ENCODE measurements at places on chromosomes 2 and 18.
A peak's percentile ranks its signal among the peaks of the same experiment; 100 is the strongest.

DNA sequence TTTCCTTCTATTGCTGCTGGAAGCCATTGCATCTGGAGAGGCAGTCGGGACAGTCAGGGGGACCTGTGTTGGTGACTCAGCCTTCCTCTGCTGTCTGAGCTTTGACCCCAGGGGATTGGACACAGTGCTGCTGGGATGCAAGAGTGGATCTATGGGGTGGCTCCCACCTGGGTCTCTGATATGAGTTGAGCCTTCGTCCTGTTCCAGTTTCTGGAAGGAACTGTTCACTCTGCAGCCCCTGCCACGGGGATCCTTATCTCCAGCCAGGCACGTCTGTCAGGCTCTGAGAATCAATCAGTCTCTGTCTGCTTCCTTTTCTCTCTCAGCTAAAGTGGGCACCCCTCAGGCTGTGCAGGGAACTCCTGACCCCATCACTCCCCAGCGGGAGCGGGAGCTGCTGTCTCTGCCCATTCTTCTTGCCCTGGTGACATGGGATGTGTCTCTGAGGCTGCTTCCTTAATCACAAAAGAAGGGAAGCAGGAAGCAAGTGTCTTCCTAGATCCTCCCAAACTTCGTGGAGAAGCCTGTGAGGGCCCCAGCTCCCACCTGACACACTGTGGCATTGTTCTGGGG, 51.7 kb downstream of the ARHGAP28 start:
- DNase-seq: no peak

DNA sequence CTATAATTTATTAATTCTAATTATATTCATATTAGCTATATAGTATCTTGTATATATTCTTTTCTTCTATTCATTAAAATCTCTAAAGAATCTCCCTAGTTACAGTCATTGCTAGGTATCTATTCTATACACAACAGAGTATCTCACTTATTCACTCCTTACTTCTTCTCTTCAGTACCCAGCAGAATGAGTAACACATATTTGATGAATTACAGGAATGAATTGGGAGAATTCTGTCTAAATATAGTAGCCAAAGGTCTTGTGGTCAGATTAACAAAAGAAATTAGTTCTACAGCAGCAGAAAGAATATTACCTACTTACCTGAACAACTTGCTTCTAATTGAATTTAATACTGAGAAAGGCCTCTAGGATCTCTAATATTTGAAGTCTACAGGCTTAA, 758.0 kb upstream of the ZEB2 start:
- DNase-seq: no peak

DNA sequence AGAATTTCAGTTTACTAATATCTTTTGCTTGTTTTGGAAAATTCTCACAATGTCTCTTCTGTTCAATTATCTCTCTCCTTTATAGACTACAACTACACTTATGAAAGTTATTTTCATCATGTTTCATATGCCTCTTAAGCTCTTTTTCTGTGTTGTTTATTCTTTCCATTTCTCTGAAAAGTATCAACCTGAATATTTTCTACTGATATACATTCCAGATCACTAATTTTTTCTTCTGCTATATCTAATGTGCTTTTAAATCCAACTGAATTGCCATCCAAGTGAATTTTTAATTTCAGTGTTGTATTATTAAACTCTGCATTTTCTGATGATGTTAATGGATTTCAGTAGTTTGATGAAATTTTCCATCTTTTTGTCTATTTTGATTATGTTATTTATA, 301.3 kb downstream of the HRH4 start:
- no peak for DNase-seq

DNA sequence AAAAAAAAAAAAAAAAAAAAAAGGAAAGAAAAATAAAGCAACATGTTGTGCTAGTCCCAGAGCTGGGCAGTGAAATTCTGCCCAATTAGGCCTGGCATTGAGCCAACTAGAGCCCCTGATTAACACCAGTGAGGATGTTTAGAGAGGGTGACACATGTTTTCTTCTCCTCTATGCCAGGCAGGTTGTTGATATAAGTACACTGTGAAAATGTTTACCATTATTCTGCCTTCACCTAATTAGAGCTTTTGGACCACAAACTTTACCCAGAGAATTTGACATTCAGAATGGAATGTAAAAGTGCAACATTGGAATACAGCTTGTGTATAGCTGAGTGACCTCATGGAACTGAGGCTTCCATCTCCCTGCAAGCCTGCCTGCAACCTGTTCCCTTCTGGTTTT, 95.9 kb upstream of the MSH2 start:
- no peak for DNase-seq

DNA sequence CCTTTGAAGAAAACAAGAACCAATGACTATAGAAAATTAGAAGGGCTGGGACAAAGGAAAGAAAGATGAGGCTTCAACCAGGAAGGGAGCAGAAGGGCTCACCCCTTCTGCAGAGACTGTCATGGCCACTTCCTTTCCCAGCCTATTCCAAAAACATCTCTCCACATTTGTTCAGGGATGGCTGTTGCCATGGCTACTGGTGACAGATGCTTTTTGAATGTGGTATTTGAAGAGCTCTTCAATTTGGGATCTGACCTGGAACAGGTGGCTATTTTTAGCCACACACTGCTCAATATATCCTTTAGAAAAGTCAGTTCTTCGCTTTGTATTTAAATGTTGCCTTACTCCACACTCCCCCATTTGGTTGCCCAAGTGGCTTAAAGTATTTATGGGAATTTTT, 64.1 kb upstream of the LCLAT1 start:
- no peak for DNase-seq

DNA sequence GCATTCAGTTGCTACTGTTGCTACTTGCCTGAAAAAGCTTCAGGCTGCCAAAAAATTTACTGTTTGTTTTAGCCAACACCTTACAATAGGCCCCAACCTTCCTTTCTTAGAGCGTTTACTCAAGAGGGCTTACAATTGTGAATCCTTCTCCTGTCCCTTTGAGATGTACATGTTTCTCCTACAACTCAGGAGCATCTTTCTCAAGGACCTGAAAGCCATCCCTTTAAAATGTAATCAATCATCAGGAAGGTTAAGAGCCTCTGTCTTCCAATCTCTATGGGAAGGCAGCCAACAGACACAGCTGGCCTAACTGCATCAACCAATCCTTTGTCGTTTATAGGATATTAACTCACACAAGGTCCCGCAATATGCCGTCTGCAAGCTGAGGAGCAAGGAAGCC, 3.4 kb upstream of the IER3IP1 start:
- no peak for DNase-seq

DNA sequence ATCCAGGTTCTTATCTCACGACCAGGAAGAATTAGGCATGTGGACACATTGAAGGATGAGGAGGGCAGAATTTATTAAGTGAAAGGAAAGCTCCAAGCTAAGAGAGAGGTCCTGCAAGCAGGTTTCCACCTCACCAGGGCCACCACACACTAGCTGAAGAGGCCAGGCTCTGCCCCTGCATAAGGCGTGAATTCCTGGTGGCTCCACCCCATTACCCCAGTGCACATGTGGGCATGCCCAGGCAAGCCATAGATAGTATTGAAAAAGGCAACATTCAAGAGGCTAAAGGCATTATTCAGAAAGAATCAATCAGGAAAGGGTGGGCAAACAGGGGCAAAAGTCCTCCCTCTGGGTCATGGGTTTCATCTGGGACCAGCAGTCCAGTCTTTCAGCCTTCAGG, 30.9 kb upstream of the GRP start:
- no peak for DNase-seq

- DNase-seq: no peak
Measured at GRCh38 chr2:179843541-179843940, 17.9 kb downstream of the ZNF385B start.

GRCh38 chr2:189444322-189444721, 3.0 kb downstream of the WDR75 start:
- DNase-seq: no peak

DNA sequence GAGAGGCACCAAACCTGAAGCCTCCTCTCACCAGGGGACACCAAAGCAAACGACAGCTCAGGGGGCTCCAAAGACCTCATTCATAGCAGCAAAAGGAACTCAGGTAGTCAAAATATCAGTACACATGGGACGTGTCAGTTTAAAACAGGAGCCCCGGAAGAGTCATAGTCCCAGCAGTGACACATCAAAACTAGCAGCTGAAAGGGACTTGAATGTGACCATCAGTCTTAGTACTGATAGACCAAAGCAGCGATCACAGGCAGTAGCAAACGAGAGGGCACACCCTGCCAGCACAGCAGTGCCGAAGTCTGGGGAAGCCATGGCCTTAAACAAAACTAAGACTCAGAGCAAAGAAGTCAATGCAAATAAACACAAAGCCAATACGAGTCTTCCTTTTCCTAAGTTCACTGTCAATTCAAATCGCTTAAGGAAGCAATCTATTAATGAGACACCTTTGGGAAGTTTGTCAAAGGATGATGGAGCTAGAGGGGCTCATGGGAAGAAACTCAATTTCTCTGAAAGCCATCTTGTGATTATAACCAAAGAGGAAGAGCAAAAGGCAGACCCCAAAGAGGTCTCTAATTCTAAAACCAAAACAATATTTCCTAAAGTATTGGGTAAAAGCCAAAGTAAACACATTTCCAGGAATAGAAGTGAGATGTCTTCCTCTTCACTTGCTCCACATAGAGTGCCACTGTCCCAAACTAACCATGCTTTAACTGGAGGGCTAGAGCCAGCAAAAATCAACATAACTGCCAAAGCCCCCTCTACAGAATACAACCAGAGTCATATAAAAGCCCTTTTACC, 1.2 kb downstream of the GALNT5 start:
- DNase-seq: no peak

- DNase-seq: no peak
Measured at GRCh38 chr2:42101206-42102023, 53.6 kb downstream of the PKDCC start.

DNA sequence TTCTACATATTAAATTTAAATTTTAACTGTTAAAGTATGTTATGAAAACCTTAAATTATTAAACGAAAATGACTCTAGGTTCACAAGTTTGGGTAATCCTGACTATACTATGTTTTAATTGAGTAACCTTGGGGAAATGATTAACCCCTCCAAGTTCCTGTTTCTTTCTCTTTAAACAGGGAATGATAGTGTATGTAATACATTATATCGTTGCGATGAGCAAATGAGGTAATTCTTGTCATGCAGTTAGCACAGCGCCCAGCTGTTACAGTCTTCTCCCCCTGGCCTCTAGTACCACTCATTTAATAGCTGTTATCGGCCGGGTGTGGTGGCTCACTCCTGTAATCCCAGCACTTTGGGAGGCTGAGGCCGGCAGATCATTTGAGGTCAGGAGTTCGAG, 80.4 kb downstream of the MTA3 start:
- DNase-seq: no peak

- DNase-seq: no peak
Measured at GRCh38 chr2:119241205-119241532, 17.5 kb downstream of the STEAP3 start.

GRCh38 chr2:7430869-7431641, 513.8 kb downstream of the RNF144A start:
- DNase-seq: no peak

DNA sequence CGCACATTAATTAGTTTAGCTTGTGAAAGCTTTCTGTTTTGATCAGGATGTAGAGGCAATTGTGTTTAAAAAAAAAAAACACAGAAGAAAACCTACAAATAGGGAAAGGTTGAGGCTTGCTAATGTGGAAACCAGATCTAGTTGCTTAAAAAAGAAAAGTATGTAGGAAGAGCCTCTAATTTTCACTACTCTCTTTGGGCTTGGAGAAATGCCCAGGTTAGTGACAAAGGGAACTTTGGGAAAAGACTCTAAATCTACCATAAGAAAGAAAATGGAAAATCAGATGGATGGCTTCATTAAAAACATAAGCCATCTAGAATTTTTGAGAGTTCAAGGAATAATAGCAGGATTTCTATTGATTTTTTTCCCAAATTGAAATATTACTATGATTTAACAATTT, 47.3 kb upstream of the SLC38A11 start:
- DNase-seq: no peak

- DNase-seq: no peak
Measured at GRCh38 chr18:73992242-73993022, 155.2 kb downstream of the FBXO15 start.

- no peak for DNase-seq
Measured at GRCh38 chr2:240637116-240637900, 12.0 kb downstream of the GPR35 start.

DNA sequence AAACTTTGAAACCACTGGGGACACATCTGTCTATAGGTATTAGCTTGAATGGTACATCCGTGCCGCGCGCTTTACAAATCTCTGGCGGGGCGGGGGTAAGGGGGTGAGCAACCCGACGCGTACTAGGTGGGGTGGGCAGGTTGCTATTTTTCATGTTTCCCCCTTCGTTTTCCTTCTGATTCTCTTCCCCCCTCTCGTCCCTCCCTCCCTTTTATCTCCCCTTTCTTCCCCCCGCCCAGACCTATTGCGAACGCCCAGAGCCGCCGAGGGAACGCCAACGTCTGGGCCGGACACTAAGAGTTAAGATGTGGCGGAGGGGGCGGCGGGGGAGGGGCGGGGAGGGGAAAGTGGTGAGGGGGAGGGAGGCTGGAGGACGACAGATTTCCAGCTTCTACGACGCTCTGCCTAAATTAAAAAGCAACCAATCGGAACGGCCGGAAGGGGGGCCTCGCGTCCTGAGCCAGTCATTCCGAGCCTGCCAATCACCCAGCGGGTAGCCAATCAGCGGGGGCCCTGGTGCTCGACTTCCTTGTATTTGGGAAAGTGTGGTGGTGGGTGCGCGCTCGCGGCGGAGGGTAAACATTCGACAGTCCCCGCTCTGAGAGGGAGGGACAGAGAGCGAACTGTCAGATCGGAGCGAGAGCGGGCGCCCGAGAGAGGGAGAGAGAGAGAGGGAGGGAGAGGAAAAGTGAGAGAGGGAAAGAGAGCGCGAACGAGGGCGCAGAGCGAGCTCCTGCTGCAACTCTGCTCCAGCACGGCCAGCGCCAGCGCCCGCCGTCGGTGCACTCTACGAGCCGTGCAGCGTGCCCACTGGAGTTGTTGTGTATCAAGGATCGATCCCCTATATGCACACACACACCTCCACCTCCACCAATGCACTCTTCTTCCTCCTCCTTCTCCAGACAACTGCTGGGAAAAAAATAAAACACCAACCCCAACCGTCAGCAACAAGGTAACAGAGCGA, at the start of gene POU3F3:
TSS of gene POU3F3 (plus strand) at position 582 of the 964 bp plus-strand sequence. CDS start 1,396 bp downstream, outside the sequence.
- DNase-seq: peak; percentile 84

- DNase-seq: no peak
Measured at GRCh38 chr2:181723731-181724130, 43.4 kb upstream of the NEUROD1 start.

DNA sequence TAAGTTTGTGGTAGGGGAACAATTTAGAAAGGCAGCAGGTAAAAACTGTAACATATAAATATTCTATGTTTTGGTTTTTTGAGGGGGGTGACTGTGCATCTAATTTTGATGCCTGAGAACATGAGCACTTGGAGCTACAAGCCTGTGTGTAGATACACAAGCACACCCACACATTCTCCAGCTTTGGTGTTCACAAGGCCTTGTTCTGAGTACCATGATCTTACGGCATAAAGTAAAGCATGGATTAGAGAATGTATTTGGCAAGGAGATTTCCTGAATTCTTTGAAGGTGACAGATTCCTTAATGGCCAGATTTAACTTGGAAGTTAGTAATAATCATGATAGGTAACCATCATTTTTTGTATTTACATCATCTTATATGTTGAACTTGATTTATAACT, 42.7 kb downstream of the MAP3K20 start:
- no peak for DNase-seq

GRCh38 chr2:70982971-70983370, 4.5 kb downstream of the ANKRD53 start:
- DNase-seq: no peak
